Stimulated activated CD8-positive, alpha-beta memory T cell treated with anti-CD3 and anti-CD28 coated beads, Interleukin-15, amount 100 ng/mL, for 24 hours (primary cell): ENCODE measurements at places on chromosomes 3 and 15.

- no peak for DNase-seq
Observed at GRCh38 chr3:162014284-162014683, 517.7 kb downstream of the OTOL1 start.

- no peak for DNase-seq
Observed at GRCh38 chr3:125003369-125003853, 52.4 kb downstream of the HEG1 start.

DNA sequence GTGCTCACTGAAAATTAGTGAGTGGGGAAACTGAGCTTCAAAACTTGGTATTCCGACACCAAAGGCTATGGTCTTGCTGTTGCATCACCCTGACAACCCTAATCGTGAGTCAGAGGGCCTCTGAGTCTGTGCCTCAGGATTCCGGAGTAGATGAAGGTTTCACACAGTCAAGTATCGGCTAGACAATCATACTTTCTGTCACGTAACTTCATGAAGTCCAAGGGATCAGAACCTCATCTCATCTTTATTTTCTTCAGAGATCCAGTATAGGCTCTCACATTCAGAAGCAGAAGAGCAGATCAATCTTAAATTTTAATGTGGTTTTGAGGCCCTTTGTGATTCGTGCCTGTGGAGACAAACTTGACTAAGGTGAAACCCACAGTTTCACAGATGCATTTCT lies 26.1 kb upstream of the NECTIN3 start:
- DNase-seq, result no peak

GRCh38 chr3:115697263-115698053 lies 74.1 kb downstream of the GAP43 start:
- DNase-seq, result no peak
